ENCODE measurements at places on chromosomes 2 and 18.
A peak's percentile ranks its signal among the peaks of the same experiment; 100 is the strongest.

DNA sequence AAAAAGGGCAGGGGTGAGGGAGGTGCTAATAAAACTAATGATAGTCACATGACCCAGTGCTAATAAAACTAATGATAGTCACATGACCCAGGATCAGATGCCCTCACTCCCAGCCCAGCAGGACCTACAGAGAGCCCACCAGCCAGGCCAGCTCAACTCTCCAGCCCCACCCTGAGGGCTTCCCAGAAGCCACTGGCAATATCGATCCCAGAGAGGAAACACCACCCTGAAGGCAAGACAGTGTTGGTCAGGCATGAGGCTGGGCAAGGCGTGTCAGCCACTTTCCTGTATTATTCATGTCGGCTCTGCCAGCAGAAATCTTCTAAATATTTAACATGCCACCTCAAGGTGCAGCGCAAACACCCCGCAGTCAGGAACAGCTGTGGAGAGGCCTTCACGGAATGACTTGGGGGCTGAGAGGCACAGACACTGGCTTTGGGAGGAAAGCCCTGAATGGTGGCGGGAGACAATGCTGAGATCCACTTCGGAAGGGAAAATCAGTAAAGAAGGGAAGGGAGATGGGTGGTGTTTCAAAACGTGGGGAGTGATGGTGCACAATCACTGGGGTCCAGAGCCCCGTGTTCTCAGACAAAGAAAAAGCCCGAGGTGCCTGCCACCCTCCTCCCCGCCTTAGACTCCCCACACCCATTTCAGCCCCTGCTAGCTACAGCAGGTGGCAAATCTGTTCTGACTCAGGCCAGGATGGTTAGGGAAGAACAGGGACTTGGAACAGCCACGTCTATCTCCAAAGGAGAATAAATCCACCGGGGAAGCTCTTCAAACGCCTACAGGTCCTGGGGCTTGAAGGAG is 1.4 kb downstream of the REEP1 start:
- no peak for DNase-seq

DNA sequence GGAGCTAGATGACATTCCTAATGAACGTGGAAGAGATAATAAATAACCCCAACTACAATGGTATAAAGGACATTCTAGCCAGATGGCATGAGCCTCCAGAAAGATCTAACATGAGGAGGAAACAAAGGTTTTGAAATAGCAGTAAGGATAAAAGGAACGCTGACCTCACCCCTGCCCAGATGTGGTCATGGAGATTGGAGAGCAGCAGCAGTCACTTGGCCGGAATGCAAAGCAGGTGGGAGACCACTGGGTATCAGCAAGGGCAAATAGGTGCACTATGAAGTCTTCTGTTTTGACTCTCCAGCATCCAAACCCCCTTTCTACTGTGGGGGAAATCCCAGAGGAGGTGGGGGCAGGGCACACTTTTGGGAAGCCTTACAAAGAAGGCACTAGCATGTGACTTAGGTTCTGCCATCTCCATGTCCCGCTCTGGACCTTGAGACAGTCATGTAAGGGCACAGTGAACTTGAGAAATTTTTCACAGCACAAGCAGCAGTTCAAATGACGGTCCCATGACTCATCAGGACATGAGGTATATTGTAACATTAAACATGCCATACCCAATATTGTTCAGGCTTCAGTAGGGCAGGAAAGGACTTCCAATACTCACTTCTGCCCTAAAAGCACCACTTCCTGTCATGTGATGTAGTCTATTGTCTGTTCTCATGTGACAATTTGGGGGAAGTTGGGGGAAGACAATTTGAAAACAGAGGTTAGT is 55.2 kb downstream of the METTL4 start:
- DNase-seq, result peak; percentile 97

DNA sequence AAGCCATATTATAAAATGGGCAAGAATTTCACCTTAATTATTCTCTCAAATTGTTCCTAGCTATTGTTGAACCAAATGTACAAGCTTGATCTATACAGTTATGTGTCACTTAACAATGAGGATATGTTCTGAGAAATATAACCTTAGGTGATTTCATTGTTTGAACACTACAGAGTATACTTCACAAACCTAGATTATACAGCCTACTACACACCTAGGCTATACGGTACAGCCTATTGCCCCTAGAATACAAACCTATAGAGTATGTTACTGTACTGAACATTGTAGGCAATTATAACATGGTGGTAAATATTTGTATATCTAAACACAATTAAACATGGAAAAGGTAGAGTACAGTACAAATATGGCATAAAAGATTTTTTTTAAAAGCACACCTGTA is 42.9 kb upstream of the MMADHC start:
- DNase-seq, result no peak

DNA sequence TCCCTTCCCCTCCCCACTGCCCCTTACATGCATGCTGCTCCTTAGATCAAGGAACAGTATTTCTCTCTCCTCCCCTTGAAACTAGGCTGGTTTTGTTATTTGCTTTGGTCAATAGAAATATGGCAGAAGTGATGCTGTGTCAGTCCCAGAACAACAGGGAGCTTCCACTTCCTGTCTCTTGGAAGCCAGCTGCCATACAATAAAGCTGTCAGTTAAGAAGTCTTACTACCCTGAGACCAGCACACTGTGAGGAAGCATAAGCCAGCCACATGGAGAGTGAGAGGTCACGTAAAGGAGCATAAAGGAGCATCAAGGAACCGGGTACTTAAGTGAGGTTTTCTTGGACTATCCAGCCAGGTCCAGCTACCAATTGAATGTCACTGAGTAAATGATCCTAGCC is 126.6 kb downstream of the NOL4 start:
- no peak for DNase-seq

- peak; percentile 21 for DNase-seq
Observed at GRCh38 chr2:75569546-75569945, 8.8 kb upstream of the EVA1A start.

DNA sequence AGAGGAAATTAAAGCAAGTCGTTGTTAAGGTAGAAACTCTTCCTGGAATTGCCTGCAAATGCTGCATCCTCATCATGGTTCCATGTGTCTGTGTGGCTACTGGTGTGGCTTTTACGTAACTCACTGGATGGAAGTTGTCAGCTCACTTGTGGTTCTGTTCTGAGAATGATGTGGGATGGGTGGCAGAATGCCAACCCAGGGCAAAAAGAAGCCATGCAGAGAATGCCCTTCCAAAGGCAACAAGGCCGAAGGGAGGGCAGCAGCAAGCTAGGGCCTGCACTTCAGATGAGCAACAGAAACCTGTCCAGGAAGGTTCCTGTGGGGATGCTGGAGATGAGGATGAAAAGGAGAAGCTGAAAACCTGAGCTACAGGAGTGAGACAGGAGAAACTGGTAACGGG is 10.4 kb upstream of the NAPG start:
- peak; percentile 69 for DNase-seq

- DNase-seq, result no peak
Observed at GRCh38 chr18:13619505-13620205, 106.7 kb downstream of the FAM210A start.

DNA sequence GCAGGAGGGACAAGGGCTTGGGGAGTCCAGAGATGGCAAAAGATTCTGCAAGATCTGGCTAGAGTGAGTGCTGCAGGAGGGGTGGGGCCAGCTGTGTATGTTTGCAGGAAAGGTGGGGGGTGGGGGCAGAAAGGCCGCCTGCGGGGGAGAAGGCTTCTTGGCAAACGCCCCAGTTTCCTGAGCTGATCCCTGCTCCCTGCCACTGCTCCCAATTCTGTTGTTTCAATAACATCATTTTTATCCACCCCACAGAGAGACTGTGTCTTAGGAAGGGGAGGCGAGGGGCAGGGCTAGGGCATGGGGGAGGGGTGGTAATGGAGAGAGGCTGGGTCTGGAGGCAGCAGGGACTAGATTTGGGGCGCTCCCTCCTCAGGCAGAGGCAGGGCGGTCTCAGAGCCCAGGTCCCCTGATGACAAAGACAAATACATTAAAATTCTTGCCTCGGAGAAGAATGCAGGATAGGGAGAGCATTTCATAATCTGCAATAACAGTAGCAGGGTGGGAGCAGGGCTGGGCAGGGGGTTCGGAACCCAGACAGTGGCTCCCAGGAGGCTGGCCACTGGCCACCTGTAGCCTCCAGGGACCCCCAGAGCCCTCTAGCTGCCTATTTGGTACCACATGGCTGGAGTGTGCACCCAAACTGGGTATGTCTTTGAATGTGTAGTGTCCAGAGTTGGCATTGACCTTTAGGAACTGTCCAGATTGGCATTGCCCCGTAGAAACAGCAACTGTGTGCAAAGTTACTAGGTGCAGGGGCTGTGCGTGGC is 2.1 kb upstream of the WNT6 start:
- DNase-seq, result no peak

- DNase-seq, result peak; percentile 97
Observed at GRCh38 chr18:47944972-47945852, 14.8 kb upstream of the SMAD2 start.

- DNase-seq, result no peak
Observed at GRCh38 chr2:26175466-26176278, 2.8 kb downstream of the GAREM2 start.

DNA sequence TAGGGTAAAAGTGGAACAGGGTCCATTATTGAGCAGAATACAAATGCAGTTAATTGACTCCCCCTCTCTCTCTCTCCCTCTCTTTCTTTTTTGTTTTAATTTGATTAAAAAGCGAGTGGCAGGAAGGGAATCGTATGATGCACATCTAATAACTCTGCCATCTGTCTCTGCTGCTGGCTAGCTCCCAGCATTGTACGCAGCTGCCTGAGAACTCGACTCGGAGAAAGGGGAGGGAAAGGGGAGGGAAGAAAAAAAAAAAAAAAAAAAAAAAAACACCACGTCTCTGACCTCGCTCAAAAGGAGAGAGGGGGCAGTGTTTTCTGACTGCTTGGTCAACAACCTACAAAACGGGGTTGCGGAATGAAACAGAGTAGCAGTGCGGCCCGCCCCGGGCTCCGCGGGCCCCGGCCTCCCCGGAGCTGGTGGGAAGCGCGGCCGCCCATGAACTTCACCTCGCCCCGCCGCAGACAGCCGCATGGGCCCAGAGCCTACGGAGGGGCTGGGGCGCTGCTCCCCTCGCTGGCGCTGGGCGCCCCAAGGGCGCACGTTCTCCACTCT is 265.7 kb downstream of the TCF4 start:
- peak; percentile 75 for DNase-seq

DNA sequence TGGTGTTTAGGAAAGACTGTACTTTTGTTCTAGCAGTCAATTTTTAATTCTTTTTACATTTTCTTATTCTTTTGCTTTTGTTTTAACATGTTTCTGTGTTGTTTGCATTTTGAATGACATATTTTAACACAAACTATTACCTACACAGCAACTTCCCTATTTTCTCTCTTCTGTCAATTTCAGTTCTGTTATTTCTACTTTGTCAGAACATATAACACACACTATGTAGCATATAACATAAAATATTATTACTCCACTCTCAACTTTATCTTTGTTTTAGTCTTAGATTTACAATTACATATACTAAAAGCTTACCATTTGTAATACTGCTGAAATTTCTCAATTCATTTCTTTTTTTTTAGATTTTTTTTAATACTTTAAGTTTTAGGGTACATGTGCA is 372.7 kb upstream of the VWC2L start:
- no peak for DNase-seq

GRCh38 chr2:7813541-7814292 is 868.1 kb upstream of the ID2 start:
- no peak for DNase-seq

DNA sequence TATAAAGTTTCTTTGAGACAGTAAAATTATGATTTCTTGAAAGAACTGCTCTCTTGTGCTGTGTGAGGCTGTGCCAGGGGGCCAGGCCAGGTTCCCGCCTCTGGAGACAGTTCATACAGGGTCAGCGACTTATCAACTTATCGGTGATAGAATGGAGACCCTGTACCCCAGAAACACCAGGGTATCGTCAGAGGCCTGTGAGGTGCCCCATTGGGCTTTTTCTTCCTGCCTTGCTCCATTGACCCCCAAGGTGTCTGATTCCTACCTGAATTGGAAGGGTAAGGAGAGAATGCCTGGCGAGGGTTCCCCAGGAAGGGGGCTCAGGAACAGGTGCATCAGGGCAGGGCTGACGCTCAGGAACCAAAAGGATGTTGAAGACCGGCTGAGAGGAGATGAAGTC is 4.3 kb downstream of the DLX1 start:
- no peak for DNase-seq

DNA sequence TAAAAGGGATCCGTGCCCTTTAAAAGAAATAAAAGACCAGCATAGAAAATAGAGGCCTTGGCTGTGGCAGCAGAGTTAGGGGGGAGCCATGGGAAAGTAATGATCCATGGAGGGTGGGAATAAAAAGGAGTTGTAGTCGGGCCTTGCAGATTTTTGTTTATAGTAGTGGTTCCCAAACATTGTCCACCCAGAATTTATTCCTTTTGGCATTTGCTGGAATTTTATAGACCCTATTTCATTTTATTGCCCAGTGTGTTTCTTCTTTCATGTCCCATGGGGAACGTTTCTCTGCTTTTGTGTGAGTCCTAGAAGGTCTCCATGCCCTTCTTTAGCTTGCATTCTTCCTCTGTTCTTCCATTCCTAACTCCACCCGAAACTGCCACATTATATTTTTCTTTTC is 222.2 kb downstream of the LTBP1 start:
- DNase-seq, result no peak

- DNase-seq, result no peak
Observed at GRCh38 chr2:26483957-26484565, 6.1 kb upstream of the OTOF start.

- DNase-seq, result no peak
Observed at GRCh38 chr18:41022484-41022883, 932.5 kb upstream of the PIK3C3 start.

DNA sequence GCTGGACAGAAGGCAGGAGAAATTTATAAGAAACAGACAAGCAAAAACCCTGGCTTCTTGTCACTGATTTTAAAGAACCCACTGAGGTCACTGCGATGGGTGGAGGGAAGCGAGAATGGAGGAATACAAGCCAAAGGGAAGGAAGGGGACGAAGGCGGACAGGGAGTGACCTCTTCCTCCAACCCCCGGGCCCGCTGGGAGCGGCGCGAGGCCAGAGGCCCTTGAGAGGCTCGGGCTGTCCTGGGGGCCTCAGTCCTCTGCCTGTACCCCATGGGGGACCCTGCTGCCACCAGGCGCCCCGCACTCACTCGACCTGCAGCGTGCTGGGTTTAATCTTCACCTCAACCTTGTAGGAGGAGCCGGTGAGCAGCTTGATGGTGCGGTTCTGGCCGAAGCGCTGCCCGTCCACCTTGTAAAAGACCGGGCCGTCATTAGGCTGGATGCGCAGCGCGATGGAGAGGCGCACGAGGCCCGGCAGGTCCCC is 793 bp downstream of the CNRIP1 start:
- DNase-seq, result no peak

DNA sequence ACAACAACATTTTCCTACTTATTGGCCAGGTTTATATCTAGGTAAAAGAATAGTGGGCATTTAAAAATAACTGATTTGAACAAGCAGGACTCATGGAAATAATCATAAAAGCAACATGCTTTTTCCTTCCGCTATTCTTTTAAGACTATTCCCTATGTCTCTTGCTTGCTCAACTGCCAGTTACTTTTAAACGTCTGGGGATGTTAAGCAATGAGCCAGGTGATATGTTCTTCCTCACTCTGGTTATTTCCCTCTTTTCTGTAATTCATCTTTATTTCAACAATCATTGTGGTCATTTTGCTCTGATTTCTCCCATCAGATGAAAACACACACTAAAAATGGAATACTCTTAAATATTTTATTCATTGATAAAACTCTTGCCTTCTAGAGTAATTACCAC is 33.4 kb upstream of the SLC8A1 start:
- DNase-seq, result no peak

- no peak for DNase-seq
Observed at GRCh38 chr2:190762566-190762965, 113.7 kb downstream of the NAB1 start.

- DNase-seq, result no peak
Observed at GRCh38 chr2:205908212-205909183, 177.5 kb downstream of the INO80D start.

- DNase-seq, result no peak
Observed at GRCh38 chr18:13126966-13127598, 91.5 kb upstream of the LDLRAD4 start.

All from bronchial epithelial cell (primary cell).